ENCODE measurements at places on chromosomes 2 and 18.

DNA sequence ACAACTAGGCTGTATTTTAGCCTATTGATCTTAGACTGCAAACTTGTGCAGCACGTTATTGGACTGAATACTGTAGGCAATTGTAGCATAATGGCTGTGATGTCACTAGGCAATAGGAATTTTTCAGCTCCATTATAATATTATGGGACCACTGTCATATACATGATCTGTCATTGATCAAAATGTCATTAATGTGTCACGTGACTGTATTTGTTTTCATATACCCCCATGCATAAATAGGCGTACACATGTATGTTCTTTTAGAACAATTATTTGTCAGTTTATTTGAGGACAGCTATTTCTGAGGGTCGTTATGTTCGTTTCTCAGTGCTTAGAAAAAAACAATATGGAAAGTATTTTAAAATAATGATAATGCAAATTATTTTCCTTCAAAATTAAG is 111.9 kb upstream of the CDH2 start:
- no peak for DNase-seq

DNA sequence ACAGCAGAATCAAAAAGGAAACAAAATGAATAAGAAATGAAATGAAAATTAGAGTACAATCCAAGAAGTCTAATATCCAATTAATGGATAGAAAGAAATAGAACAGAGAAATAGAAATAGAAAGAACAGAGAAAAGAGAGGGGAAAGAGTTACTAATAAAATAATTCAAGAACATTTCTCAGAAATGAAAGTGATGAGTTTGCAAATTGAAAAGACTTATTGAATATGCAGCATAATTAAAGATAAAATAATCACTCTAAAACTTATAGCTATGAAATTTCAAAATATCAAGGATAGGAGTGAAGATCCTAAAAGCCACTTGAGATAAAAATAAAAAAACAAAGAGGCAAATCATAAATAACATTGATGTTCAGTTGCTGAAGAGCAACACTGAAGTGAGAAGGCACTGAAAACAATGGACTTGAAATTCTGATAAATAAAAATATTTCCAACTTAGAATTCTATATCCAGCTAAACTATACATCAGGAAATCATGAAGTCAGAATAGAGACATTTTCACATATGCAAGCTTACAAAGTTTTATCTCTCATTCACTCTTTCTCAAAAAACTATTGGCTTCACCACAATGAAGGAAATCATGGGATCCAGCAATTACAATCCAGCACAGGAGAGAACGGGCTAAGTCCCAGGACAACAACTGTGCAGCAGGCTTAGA is 155.9 kb upstream of the SPATS2L start:
- DNase-seq = no peak

DNA sequence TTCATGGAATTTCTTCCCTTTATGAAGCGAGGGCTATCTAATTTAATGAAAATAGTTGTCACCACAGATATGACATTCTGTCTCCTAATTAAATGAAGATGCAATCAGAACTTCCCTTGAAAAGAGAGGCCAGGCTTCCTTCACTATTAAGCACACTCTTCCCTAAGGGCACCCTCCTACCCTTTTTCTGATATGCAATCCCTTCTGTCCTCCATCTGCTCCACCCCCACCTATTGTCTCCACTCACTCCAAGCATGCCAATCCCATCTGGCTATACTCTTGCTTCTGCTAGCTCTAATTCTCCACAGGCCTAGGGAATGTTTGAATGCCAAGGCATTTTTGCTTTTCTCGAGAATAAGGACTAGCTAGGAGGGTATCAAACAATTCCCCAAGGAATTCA is 818.4 kb upstream of the FSHR start:
- DNase-seq = no peak

GRCh38 chr2:79993144-79993543 is 311.4 kb downstream of the LRRTM1 start:
- DNase-seq = no peak

Measured in left ventricle myocardium superior (tissue), 1 donor.